ENCODE measurements at places on chromosomes 4 and X.

DNA sequence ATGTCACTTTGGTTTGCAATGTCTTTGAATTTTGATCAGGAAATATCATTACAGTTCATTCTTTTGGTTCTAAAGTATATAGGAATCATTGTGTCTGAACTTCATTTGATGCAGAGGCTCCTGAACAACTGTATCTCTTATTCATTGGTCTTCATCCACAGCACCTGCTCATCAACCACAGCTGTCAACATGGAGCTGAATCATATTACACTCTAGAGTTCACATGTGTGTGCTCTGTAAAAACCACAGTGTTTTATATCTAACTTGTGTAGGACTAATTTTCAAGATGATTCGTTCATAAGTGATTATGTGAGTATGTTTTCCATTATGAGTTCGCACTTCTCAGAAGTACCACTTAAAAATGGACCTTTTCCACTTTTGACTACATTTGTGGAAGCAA, 643.3 kb upstream of the FAM241A start:
- DNase-seq: no peak

- DNase-seq: no peak
Measured at GRCh38 chr4:124079174-124079780, 633.3 kb downstream of the ANKRD50 start.

- no peak for DNase-seq
Measured at GRCh38 chrX:30577362-30577991, at the start of gene TASL. TASL (minus strand) TSS chrX:30577766; CDS start chrX:30560355, 17,411 bp downstream.

GRCh38 chr4:168900080-168900479, 110.0 kb downstream of the CBR4 start:
- no peak for DNase-seq

GRCh38 chrX:82218361-82218760, 1016.5 kb downstream of the SH3BGRL start:
- peak; percentile 22 for DNase-seq

DNA sequence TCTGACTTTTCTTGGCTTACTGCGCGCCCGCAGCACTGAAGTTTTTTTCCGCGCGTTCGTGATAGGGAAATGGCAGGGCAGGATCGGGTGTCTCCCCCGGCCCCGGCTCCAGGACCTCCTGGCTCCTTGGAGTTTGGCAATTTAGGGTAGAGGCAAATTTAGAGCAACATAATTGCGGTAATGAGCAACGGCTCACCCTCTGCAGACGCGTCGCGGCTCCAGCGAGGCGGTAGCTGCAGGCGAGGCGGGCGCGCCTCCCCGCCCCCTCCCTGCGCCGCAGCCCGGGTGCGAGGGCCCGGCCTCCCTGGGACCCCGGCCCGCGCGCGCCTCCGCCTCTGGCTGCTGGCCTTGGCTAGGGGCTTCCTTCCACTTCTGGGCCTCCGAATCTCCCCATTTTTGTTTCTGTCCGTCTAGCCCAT, 6.2 kb downstream of the MSX1 start:
- no peak for DNase-seq

- DNase-seq: no peak
Measured at GRCh38 chr4:147591106-147591505, 26.1 kb upstream of the TMEM184C start.

DNA sequence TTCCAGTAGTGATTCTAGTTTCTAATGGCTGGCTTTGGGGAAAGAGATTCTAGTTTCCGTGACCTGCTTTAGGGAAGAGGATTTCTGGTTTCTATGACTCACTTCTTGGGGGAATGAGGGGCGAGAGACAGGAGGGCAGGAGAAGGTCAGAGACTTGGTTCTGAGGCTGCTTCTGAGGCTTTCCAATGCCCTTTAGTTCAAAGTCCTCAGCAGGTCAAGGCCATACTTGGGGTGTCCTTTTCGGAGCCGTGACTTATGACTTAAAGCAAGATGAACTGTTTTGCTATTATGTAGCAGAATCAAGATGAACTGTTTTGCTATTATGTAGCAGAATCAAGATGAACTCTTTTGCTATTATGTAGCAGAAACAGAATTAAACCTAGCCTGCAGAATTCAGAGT, 52.2 kb upstream of the TLR3 start:
- DNase-seq: no peak

DNA sequence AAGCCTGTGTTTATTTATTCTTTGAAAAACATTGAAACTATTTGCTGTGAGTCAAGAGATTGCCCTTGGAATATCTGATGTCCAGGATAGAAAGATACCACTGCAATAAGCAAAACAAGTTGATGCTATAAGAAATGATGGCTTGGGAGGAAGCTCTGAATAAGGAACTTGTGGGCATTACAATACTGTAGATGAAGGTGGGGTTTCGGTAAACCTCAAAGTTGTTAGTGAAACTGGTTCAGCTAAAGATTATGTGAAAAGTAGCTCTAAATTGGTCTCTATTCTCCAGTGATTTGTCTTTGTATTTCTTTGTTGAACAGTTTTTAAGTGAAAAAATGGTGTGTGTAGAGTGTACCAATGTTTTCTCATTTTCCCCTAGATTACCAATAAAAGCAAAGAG, 128.7 kb downstream of the AKAP4 start:
- DNase-seq: no peak

DNA sequence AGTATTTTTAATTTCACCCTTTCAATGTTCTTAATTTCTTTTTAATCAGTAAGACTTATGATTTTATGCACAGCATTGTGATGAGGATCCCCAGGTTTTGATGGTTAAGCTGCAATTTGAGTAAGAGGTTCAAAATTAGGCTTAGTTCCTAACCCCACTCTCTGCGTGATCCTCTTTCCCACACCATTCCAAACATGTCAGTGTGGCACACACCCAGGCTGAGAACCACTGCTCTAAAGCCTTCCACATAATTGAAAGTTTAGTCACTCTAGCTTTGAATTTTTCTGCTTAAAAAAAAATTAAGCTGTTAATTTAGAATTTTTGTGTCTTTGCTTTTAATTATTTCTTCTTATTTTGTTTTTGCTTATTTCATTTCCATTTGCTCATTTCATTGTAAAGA, 68.8 kb upstream of the SLC7A11 start:
- no peak for DNase-seq

DNA sequence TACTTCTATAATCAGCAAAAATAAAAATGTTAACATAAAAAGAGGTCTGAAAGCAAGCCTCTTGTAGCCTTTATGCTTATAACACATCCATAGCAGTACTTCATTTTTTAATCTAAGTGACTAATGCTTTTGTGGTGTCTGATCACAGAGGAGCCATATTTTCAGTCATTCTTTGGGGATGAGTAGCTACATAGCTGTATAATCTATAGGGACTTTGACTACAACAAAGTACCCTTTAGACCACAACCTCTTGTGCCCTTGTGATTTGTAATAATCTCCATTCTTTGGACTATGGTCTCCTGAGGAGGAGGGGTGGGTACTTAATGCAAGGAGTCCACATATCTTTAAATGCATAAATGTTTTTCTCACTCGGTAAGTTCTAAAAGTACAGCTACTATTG, 9.6 kb downstream of the DRP2 start:
- no peak for DNase-seq

GRCh38 chr4:110085131-110085530, 113.3 kb downstream of the ELOVL6 start:
- peak; percentile 94 for DNase-seq

GRCh38 chr4:87912164-87913004, 63.1 kb upstream of the SPP1 start:
- no peak for DNase-seq

DNA sequence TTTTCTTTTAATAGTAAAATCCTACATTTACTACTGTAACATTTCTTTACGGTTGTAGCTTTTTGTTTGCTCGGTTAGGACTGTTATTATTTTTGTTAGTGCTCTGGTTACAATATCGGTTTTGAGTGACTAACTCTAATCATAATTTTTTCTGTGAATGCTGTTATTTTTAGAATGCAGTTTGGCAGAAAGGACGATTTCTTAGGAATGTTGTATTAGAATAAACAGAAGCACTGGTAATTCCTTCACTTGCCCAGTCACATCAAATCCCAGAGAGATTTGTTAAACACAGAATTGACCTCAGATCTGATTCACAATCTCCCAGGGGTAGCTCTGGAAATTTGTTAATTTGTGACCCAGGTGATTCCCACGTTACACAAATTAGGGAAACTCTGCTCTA, 21.7 kb downstream of the DDIT4L start:
- no peak for DNase-seq

DNA sequence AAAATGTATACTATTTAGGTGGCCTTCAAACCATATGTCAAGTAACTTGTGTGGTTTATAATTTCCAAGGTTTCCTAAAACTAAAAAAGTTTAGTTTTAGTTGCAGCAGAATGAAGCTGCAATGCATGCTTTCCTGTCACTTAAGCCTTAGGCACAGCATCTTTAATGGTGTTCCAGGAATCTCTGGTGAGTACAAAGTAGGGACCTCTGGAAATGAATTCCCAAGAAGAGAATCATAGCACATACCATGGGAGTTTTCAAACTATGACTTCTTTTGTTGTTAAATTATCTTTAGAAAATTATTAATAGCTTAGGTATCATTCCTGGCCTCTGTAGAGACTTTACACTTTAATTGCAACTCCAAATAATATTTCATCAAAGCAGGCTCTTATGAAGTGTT, 1005.9 kb upstream of the PABPC4L start:
- DNase-seq: no peak

All from SK-N-MC (cell line).